Stimulated activated CD4-positive, alpha-beta T cell treated with anti-CD3 and anti-CD28 coated beads, Interleukin-1b, Interleukin-23, amount 100 ng/mL, for 4 hours (primary cell): ENCODE measurements at places on chromosomes 1 and 21.

GRCh38 chr1:36805979-36806640 is 228.2 kb downstream of the GRIK3 start:
- no peak for DNase-seq

- no peak for DNase-seq
Observed at GRCh38 chr1:160112357-160112756, 3.2 kb upstream of the ATP1A2 start.

- DNase-seq = no peak
Observed at GRCh38 chr21:20883408-20883800, 114.8 kb upstream of the NCAM2 start.

DNA sequence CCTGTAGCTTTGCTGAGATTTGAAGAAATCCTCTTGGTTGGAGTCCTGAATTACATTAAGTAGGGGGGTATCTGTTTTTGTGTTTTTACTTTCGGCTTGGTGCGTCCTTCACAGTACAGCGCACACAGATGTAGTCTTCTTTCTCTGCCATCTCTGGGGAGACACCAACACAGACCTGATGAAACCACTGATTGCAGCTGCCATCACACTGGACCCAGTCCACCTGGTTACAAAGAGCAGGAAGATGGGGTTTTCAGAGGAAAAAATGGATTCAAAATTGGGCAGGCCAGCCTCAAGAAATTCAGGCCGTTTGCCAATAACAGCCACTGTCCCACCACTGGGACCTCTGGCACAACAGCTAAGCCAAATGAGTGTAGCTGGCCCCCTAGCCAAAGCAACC is 18.7 kb upstream of the SYT2 start:
- DNase-seq = no peak

DNA sequence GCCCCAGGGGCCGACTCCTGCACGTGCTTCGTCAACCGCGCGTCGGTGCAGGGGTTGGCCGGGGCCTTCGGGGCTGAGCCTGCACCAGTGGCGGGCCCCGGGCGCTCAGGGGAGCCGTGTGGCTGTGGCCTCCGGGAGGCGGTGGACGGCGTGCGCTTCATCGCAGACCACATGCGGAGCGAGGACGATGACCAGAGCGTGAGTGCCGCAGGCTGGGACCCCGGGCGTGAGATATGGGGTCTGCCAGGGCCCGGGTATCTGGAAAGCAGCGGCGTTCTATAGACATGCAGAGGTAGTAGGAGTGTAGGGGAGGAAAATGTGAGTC is 4.3 kb downstream of the CHRNB2 start:
- DNase-seq = no peak

- DNase-seq = no peak
Observed at GRCh38 chr1:22626237-22627157, 9.9 kb upstream of the C1QA start.

GRCh38 chr1:53589043-53589887 is 130.1 kb downstream of the DMRTB1 start:
- DNase-seq = no peak

- DNase-seq = no peak
Observed at GRCh38 chr1:239810061-239810481, 281.6 kb upstream of the FMN2 start.

DNA sequence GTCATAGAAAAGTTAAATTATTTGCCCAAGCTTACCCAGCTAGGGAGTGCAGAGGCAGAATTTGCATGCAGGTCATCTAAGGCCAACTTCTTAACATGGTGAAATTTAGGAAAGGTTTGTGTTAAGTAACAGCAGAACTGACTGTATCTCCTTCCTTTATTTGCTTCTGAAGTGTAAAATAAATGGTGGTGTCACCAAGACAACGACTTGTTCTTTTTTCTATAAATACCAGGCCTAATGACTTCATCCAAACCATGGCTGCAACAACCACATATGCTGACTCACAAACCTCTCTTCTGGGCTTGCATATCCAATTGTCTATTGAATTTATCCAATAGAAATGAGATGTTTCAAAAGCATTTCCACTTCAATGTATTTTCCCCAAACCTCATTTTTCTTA is 19.1 kb downstream of the COL24A1 start:
- no peak for DNase-seq

DNA sequence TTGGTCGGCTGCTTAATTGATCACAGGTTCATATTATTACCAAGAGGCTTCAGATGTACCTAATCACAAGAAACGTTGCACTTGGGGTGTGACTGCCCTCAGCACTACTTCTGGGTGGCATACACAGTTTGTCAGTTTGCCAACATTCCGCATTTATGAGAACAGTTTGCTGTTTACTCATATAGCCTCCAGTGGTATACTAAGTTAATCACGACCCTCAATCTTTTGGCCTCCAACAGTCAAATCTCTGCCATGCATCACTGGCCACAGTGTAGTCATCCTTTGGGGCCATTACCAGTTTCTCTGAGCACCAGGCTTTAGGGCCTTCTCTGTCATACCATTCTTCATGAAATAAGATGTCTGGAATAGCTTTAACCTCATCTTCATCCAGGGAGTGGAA is 62.8 kb upstream of the BCL9 start:
- no peak for DNase-seq
